ENCODE measurements at places on chromosomes 5 and 9. TPM values are rescaled to one million over a fixed set of nuclear protein-coding genes. Genes with fewer than 3 reads are reported as not detected.

- H3K4me1 ChIP-seq = no peaks in the 10 kb centered on the region
- H3K27me3 ChIP-seq = peaks cover 5% of the 10 kb centered on the region
- H3K36me3 ChIP-seq = no peaks in the 10 kb centered on the region
Observed at GRCh38 chr9:83006378-83006777, 56.6 kb downstream of the RASEF start.

- peaks cover 20% of the 10 kb centered on the region for H3K36me3 ChIP-seq
- no peak for DNase-seq
- H3K4me3 ChIP-seq = no peak overlapping the region
- H3K4me1 ChIP-seq = peaks cover 18% of the 10 kb centered on the region
- H3K27ac ChIP-seq = peak overlapping the region; percentile 25
- no peaks in the 10 kb centered on the region for H3K27me3 ChIP-seq
Observed at GRCh38 chr9:37324261-37324683, 98.2 kb upstream of the GRHPR start.

DNA sequence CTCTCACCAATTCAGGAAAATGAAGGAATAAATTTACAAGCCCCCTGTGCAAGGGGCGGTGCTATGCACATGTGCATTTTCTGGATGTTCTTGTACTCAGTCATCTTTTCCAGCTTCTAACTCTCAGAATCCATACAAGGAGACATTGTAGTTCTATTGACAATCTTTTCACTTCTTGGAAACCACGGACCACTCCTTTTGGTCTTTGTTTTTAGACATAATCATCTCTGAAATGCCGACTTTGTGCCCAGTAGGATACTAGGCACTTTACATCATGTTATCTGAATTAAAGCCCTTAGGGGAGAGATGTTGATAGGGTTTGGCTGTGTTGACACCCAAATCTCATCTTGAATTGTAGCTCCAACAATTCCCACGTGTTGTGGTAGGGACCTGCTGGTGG, 322.6 kb upstream of the WWC1 start:
- no peak overlapping the region for H3K4me3 ChIP-seq
- H3K36me3 ChIP-seq = no peaks in the 10 kb centered on the region
- DNase-seq = no peak
- H3K4me1 ChIP-seq = no peaks in the 10 kb centered on the region

- H3K4me3 ChIP-seq = peak overlapping the region; percentile 18
- DNase-seq = no peak
- no peak overlapping the region for H3K27ac ChIP-seq
- H3K27me3 ChIP-seq = peaks cover 5% of the 10 kb centered on the region
Observed at GRCh38 chr9:134293611-134294152, 32.6 kb upstream of the RXRA start.

The GRM6 gene
- total RNA-seq = not detected

DNA sequence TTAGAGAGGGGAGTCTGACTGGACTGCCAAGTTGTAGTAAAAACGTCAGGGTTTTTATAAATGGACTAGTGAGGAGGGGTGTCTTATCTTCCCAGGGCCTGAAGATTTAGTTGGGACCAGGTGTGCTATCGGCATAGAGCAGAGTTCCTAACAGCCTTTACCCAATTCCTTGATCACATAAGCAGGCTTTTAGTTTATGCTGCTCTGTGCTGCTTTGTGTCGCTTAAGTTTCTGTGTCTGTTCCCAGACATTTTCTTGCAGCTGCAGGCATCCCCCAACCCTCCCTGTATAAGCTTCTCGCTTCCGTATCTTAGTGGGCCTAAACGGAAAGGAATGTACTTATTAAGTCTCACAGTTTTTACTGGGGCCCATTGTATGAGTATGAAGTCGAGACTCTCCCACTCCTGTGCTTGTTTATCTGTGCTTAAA, 2.6 kb upstream of the SMC5 start:
- no peak overlapping the region for H3K4me3 ChIP-seq
- no peaks in the 10 kb centered on the region for H3K27me3 ChIP-seq
- DNase-seq = no peak
- H3K4me1 ChIP-seq = peaks cover 36% of the 10 kb centered on the region
- H3K36me3 ChIP-seq = peaks cover 19% of the 10 kb centered on the region
